Endodermal cell (in vitro differentiated cells): ENCODE measurements at places on chromosomes 12 and 14. TPM values are rescaled to one million over a fixed set of nuclear protein-coding genes. Genes with fewer than 3 reads are reported as not detected.

The PMEL gene
- total RNA-seq = 15.8 and 17.2 TPM in 2 replicates

The GNB3 gene
- total RNA-seq = 14.3 and 17.1 TPM in 2 replicates

The CD9 gene
- total RNA-seq = 32.3 to 40.6 TPM (median 33.5 TPM) in 3 replicates

The CPNE6 gene
- not detected in 3 replicates for total RNA-seq

The AKAP3 gene
- total RNA-seq = 2.8 and 3.4 TPM in 2 replicates

The CCDC38 gene
- total RNA-seq = 0.19 to 0.35 TPM in 2 of 3 replicates, not detected in the other

The RFX4 gene
- total RNA-seq = 0.29 and 0.86 TPM in 2 replicates

The CMKLR1 gene
- total RNA-seq = 0.08 TPM in 1 of 3 replicates, not detected in the others

The TPPP2 gene
- total RNA-seq = 0.80 to 1.7 TPM in 2 of 3 replicates, not detected in the other

The WIF1 gene
- total RNA-seq = not detected in 3 replicates

The PLEKHH1 gene
- 52.6 and 61.1 TPM in 2 replicates for total RNA-seq

The SPX gene
- total RNA-seq = 0.35 to 0.59 TPM (median 0.38 TPM) in 3 replicates

The GPD1 gene
- total RNA-seq = 0.45 and 1.1 TPM in 2 replicates

The TXNRD1 gene
- 45.7 to 144 TPM (median 143 TPM) in 3 replicates for total RNA-seq

The KRT75 gene
- total RNA-seq = not detected in 2 replicates

The ASB2 gene
- 0.11 and 0.36 TPM in 2 replicates for total RNA-seq

- no peak for DNase-seq
Observed at GRCh38 chr12:49519574-49519936, 19.3 kb upstream of the KCNH3 start.

- DNase-seq = no peak
Observed at GRCh38 chr14:58904776-58905175, 267.0 kb downstream of the DACT1 start.

DNA sequence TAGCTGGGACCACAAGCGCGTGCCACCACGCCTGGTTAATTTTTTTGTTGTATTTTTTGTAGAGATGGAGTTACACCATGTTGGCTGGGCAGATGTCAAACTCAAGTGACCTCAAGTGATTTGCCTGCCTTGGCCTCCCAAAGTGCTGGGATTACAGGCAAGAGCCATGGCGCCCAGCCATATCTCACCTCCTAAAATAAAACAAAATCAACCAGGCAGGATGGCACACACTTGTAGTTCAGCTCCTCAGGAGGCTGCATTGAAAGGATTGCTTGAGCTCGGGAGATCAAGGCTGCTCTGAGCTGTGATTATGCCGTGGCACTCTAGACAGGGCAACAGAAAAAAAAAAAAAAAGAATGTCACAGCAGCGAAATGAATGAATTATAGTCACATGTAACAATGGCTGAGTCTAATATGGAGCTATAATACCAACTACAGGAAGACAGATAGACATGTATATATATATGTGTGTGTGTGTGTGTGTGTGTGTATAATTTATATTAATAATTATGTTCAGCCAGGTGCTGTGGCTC lies 19.3 kb upstream of the TMEM120B start:
- no peak for DNase-seq

- DNase-seq = no peak
Observed at GRCh38 chr12:81573228-81573627, 185.9 kb downstream of the PPFIA2 start.

GRCh38 chr12:93509506-93509905 lies 42.2 kb downstream of the MRPL42 start:
- no peak for DNase-seq

DNA sequence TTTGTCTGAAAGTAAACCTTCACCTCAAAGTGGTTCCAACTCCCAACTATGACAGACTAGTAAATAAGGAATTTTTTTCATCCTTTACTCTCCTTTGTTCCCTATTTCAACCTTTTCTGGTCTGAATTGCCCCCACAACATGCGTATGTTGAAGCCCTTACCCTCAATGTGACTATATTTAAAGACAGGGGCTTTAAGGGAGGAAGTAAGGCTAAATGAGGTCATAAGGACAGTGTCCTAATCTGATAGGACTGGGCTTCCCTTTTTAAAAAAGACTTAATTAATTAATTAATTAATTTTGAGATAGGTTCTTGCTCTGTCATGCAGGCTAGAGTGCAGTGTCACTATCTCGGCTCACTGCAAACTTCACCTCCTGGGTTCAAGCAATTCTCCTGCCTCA lies 86.3 kb downstream of the VCPKMT start:
- DNase-seq = no peak

DNA sequence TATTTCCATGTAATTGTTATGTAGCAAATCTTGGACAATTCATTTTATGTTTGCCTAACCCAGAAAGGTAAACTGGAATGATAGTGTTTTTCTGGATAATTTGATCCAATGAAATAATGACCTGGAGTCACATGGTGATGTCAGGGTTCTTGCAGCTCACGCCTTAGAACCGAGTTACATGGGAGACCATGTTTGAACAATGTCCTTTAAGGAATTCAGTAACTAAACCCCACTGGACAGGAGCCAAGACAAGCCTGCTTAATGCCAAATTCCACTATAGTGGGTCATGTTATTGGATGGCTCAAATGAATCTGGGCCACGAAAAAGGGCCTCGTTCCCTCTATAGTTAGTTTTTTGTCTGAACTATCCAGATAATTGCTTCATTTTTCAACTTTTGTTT lies 255.8 kb upstream of the HMGA2 start:
- DNase-seq = no peak

- DNase-seq = no peak
Observed at GRCh38 chr12:63021116-63021515, 86.2 kb upstream of the PPM1H start.

GRCh38 chr12:5210179-5210922 lies 166.7 kb downstream of the KCNA5 start:
- DNase-seq = no peak

DNA sequence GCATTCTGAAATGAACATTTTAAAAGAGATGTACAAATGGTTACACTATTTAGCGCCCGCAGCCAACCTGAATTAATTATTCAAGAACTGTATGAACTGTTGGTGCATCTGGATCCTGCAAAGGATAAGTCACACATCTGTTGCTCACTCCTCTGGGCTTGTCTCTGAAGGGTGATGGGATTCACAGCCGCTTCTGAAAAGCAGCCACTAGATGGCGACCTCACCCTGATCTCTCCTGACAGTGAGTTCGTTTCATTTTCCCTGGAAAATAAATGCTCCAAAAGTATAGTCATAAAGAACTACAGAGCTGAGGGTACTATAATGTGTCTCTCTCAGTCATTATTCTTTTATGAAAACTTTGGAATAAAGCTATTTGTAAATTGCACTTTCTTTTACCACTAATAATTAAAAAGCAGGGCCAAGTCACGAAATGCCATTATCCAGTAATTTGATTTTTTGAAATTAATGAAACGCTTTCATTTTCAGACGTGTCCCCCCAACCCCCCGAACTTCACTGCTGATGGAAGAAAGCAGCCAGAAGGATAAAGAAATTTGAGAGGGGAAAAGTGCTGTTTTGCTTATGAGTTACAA lies 789.6 kb downstream of the NRXN3 start:
- DNase-seq = peak; percentile 90

DNA sequence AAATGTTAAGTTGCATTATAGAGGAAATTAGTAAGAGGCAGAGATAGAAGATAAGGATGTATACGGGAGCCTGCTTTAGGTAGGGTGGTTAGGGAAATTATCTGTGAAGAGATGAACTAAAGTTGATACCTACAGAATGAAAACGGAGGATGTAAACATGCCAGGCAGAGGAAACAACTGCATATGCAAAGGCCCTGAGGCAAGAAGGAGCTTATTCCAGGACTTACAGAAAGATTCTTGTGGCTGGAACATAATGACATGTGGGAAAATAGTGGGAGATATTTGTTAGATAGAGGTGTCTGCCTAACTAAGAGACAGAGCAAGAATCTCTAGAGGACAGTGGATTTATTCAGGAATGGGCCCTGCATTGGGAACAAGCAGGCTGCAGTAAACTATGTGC lies 16.2 kb upstream of the SERPINA1 start:
- no peak for DNase-seq

GRCh38 chr12:104959335-104959841 lies 1.3 kb upstream of the SLC41A2 start:
- no peak for DNase-seq

GRCh38 chr14:25953532-25954139 lies 644.2 kb downstream of the NOVA1 start:
- no peak for DNase-seq

- DNase-seq = no peak
Observed at GRCh38 chr12:113067987-113068935, 11.7 kb downstream of the DTX1 start.

DNA sequence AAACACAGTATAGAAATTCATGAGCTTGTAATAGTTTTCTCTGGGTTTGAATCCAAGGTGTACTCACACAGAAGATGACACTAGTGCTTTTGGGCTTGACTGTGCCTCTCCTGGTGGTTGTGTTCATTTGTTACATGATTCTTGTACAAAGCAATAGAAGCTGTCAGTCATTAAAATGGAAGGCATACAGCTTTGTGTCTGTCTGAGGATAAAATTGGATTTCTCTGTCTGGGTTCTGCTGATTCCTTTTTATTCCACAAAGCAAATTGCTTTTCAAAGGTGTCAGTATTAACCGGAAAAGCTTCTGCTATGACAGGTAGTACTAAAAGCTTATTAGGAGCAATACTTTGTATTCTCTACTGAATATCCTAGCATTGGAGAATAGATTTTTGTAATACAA lies 361.2 kb downstream of the SLC6A15 start:
- no peak for DNase-seq

GRCh38 chr12:114500131-114500530 lies 94.2 kb upstream of the TBX5 start:
- no peak for DNase-seq

GRCh38 chr12:46933947-46934346 lies 108.2 kb upstream of the SLC38A4 start:
- no peak for DNase-seq

GRCh38 chr14:77832297-77832696 lies 32.4 kb downstream of the ADCK1 start:
- no peak for DNase-seq

GRCh38 chr14:63573581-63573980 lies 30.4 kb upstream of the PPP2R5E start:
- DNase-seq = no peak

- DNase-seq = no peak
Observed at GRCh38 chr14:31090883-31091764, 64.9 kb upstream of the STRN3 start.

DNA sequence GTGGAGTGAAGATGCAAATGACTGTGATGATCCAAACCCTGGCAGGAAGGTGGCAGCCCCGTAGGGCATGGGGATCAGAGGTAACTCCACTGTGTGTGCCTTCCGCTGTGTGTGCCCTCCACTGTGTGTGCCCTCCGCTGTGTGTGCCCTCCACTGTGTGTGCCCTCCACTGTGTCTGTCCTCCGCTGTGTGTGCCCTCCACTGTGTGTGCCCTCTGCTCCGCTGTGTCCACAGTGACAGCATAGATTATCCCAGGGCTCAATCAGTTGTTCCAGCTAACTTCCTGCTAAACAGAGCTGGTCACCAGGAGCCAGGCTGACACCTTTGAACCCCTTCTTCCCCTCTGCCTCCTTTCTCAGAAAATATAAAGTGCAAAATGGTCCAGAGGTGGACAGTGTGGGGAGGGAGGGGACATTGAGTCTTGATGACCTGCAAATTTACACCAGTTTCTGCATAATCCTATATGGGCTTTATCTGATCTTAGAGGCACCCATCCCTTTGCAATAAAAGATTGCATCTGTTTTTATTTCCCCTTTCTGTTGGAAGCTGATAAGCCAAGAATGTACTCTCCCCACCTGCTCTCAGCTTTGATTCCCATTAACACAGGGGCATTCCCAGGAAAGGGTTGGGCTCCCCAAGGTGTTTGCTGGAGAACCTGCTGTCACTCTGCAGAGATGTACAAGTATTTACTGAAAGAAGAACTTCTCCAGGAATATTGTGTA lies 21.6 kb upstream of the HNF1A start:
- no peak for DNase-seq

DNA sequence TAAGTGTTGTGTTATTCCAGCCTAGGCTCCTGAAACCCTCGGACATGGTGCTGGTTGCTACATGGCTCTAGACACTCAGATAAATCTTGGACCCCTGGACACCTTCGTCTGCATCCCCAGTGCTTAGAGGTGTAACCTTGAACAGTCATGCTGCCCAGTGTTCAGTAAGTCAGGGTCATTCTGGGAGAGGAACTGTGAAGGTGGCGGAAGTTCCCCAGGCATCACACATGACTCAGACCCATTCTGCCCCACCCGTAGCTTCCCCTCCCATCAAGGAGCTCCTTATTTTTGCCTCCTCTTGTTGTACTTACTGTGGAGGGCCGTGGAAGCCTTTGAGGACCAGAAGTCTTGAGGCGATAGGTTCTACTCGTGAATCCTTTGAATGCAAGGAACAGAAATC lies 18.1 kb upstream of the SSPN start:
- DNase-seq = no peak

GRCh38 chr14:100818221-100818699 lies 7.7 kb upstream of the MEG3 start:
- peak; percentile 51 for DNase-seq

DNA sequence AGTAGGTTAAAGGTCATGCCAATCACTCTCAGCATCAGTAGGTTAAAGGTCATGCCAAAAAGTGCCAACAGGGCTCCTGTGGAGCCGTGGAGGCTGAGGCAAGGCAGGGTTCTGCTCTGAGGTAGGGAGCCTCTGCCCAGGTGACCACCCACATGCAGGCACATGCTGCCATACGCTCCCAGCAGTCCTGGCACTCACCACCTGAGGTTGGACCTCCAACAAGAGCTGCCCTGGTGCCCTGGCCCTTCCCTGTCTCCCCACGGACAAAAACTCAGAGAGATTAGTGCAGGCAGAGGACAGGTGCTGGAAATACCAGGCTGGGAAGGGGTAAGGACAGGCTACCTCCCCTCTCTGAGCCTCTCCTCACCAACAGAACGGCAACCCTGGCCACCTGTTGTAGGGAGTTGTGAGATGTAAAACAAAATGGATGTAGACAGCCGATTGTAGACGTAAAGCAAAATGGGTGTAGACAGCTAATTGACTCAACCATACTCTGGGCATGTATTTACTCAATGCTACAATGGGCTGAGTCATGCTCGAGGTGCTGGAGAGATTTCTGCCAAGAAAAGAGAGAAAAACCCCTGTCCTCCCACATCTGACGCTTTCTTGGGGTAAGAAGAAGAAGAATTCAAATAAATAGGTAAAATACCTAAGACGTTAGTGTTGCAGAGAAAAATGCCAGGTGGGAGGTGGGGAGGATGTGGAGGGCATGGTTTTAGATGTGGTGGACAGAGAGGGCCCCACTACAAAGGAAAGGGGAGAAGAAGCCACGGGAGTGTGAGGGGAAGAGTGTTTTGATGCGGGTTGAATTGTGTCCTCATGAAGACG lies 32.4 kb downstream of the LTBP2 start:
- DNase-seq = no peak

- no peak for DNase-seq
Observed at GRCh38 chr12:91316907-91317269, 134.3 kb upstream of the DCN start.
